Ureter (tissue), 1 donor: ENCODE measurements at places on chromosomes 11 and 22.

DNA sequence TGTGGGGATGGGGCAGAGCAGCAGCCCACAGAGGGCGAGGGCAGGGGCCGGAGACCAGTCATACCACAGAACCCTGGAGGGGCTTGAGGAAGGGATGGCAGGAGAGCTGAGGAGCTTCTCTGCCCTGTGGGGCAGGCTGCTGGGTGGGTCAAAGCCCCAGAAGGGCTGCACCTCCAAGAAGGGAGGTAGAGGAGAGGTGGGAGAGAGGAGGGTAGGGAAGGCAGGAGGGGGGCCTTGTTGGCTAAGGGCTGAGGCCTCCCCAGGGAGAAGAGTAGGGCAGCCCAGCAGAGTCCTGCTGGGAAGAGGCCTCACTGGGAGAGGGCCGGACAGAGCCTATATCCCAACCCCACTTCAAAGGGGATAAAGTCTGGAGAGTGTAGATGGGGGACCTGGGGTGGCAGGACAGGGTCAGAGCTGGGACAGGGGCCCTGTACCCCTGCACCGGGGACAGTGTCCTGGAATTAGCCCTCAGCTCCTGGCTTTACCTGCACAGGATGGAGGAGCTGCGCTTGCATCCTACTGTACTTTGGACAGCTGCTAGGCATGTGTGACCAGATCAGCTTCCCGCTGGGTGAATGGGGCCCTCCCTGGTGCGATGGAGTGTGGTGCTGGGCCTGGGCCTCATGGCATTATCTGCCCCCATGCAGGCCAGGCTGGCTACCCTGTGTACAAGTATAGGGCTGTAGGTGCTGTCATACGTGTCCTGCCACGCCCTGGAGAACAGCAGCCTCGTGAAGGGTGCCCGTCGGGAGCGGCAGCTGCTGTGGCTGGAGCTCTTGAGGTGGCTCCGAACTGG is 7.3 kb downstream of the DGCR6L start:
- DNase-seq: peak; percentile 35

- no peak for DNase-seq
Observed at GRCh38 chr11:16009021-16009420, 347.3 kb downstream of the SOX6 start.

- no peak for DNase-seq
Observed at GRCh38 chr11:33448461-33449130, 191.4 kb downstream of the HIPK3 start.

GRCh38 chr22:28249402-28249801 is 330.3 kb upstream of the PITPNB start:
- DNase-seq: no peak

- DNase-seq: no peak
Observed at GRCh38 chr22:20741634-20742581, 32.0 kb upstream of the SERPIND1 start.

- DNase-seq: no peak
Observed at GRCh38 chr11:5224538-5225479, 2.1 kb downstream of the HBB start.

- no peak for DNase-seq
Observed at GRCh38 chr11:18540207-18541009, 13.7 kb upstream of the TSG101 start.

DNA sequence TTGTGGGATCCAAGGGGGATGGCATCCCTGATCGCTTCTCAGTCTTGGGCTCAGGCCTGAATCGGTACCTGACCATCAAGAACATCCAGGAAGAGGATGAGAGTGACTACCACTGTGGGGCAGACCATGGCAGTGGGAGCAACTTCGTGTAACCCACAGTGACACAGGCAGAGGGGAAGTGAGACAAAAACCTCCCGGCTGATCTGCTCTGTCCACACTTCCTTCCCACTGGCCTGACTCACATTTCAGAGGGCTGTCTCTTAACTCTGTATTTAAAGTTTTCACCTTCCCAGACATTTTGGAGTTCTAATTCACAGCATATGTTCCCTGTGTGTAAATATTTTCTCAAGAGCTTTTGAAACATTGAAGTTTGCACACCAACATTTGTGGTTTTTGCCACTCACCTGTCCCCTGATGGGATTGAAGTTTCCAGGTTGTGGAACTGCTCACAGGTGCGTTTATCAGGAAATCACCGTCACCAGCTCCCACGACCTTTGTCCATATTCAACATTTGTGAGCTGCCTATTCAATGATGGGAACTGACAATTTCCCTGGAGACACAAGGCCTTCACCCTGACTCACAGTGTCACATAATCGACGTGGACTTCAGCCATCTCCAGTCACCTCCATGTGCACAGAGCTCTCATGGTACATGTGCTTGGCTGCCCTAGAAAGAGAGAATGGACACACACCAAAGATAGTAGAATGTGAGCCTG is 99.2 kb downstream of the VPREB1 start:
- DNase-seq: no peak

DNA sequence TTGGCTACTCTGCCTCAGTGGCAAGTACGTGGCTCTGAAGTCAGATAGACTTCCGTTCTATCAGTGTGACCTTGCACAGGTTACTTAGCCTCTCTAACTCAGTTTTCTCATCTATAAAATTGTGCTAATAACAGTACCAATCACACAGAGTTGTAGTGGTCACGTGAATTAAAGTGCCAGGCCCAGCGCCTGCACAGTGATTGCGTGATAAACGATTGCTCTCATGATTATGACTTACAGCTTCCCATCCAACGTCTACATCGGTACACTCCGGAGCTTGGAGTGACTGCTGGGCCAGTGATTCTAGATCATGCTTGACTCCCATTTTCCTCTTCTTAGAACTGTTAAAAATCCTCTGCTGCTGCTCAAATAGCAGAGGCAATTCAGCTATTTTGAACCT is 221.8 kb downstream of the CEP164 start:
- no peak for DNase-seq

- DNase-seq: peak; percentile 27
Observed at GRCh38 chr22:36222887-36223450, 16.4 kb downstream of the APOL2 start.

GRCh38 chr22:46934746-46935491 is 172.5 kb downstream of the TBC1D22A start:
- DNase-seq: no peak

DNA sequence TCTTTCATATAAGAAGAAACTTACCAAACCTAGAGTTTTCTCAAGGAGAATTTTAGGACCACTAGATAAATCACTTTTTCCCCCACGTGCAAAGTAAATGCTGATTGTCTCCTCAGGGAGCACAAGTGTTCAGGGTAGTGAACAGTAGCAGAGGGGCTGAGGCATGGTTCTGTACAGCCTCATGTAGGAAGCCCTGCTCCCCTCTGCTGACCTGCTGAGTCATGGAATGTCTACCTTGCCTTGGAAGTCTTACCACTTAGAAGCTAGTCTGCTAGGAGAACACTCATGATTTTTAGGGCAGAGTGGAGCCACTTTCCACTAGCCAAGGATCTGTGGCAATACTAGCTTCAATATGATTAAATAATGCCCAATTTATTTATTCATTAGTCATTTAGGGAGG is 2120.6 kb upstream of the RAG2 start:
- no peak for DNase-seq

- DNase-seq: peak; percentile 80
Observed at GRCh38 chr22:43293655-43294392, 49.3 kb downstream of the SCUBE1 start.

DNA sequence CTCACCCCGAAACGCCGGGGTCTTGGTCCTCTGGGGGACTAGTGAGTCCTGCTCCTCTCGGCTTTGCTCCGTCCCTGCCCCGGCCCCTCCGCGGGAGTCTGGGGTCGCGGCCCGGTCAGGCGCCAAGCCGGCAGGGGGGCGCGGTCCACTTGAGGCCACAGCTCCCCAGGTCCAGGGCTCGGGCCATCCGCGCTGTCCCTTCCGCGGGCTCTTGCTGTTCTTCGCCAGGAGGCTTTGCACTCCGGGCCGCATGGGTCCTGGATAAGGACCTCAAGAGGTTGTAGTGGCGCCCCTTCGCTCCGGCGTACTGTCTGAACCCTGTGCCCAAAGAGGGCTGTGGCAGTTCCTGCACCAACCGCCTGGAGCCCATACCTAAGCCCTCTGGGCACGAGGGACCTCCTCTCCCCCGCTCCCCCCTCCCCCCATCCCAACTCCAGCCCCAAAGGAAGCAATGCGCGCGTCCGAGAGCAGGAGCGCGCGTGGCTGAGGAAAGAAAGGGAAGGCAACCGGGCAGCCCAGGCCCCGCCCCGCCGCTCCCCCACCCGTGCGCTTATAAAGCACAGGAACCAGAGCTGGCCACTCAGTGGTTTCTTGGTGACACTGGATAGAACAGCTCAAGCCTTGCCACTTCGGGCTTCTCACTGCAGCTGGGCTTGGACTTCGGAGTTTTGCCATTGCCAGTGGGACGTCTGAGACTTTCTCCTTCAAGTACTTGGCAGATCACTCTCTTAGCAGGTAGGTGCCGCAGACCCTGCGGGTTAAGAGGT is at the start of gene ADM:
TSS of gene ADM (plus strand) at position 579 of the 767 bp plus-strand sequence. CDS start 628 bp downstream, outside the sequence.
- DNase-seq: peak; percentile 94

GRCh38 chr11:57276169-57276970 is 39.3 kb upstream of the APLNR start:
- DNase-seq: no peak

- DNase-seq: peak; percentile 95
Observed at GRCh38 chr11:68146010-68146540, 24.9 kb upstream of the CHKA start.

DNA sequence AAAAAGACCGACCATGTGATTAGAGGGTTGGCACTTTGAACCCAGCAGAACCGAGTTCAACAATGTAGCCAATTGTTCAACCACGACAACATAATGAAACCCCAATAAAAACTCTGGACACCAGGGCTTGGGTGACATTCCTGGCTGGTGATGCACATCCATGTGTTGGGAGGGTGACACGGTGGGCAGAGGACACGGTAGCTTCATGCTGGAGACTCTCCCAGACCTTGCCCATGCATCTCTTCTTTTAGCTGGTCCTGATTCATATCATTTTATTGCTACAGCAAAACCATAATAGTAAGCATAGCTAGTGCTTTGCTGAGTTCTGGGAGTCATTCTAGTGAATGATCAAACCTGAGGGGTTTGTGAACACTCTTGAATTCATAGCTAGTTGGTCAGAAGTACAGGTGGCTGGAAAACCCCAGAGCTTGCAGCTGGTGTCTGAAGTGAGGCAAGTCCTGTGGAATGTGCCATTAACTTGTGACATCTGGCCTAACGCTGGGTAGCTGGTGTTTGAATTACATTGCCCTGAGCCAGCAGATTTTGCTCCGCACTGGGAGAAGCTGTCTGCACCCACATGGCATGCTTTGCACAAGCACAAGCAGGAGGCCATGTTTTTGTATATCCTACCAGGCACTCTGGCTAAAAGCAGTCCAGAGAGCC is 14.0 kb downstream of the RPUSD4 start:
- no peak for DNase-seq

DNA sequence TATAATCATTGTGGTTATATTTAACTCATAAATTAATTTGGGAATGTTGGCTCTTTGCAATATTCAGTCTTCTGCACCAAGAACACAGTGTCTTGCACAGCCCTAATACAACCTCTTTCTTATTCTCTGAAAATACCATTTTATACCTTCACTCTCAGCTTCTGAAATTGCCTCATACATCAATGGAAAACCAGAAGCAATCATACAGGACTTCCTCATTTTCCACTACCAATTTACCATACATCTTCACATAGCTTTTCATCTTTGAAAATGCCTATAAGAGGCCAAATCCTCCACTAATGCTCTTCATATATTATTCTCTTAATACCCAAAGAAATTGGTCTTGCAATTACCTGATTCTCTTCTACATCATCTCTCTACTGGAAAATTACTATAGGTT is 4.3 kb upstream of the OR2AG1 start:
- DNase-seq: no peak

GRCh38 chr22:22591348-22592299 is 32.6 kb upstream of the PRAME start:
- DNase-seq: no peak

DNA sequence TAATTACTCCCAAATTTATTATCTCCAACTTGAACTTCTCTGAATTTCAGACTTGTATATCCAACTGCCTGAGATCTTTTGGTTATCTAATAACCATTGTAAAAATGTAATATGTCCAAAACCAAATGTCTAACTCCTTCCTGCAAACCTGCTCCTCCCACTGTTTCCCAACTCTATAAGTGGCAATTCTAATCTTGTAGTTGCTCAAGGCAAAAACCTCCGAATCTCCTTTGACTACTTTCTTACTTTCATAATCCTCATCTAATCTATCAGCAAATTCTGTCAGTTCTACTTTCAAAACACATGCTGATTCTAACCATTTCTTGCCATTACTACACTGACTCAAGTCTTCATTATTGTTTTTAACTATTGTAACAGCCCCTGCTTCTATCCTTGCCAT is 55.7 kb downstream of the FAM168A start:
- DNase-seq: no peak

GRCh38 chr11:120136356-120136755 is 1.6 kb downstream of the TRIM29 start:
- peak; percentile 41 for DNase-seq

GRCh38 chr11:46367244-46367915 is 14.1 kb upstream of the MDK start:
- DNase-seq: no peak

DNA sequence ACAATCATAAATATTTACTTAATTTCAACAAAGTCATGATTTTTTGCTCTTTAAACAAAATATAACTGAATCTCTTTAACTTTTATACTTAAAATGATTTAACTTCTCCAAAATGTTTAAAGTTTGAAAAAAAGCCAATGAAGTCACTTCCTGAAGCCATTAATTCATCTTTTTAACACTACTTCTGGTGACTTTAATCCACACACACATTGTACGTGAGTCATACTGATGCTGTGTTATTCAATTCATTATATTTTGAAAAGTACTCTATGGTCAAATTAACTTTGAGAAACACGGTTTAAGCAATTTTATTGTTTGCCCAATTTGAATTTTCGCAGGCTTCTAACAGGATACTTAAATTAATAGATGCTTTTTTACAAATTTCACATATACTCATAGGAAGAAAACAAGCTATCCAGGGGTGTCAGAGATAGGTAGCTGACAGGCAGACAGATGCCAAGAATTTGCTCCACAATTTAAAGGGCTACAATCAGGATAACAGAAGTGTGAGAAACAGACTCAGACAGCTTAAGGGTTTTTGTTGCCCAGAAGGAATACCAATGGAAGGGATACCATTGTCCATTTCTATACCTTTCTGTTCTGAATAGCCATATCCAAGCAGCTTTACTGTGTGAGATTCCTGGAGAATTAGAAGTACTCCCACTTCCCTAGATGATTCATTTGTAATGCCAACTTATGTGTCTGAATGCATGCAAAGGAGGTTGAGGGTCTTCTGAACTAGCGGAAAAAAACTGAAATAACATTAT is 118.4 kb downstream of the RBFOX2 start:
- no peak for DNase-seq

- DNase-seq: no peak
Observed at GRCh38 chr11:62217191-62217748, 8.8 kb downstream of the SCGB2A1 start.

GRCh38 chr11:110900426-110900825 is 188.2 kb upstream of the ARHGAP20 start:
- DNase-seq: no peak

DNA sequence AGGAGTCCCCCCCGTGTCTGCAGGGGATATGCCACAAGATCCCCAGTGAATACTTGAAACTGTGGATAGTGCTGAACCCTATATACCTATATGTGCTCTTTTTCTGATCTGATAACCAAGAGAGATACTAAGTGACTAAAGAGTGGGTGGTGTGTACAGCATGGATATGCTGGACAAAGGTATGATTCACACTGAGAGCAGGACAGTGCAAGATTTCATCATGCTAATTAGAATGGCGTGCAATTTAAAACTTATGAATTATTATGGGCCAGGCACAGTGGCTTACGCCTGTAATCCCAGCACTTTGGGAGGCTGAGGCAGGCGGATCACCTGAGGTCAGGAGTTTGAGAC is 90.2 kb upstream of the ALKBH3 start:
- DNase-seq: no peak

GRCh38 chr11:15346907-15347306 is 232.2 kb downstream of the INSC start:
- DNase-seq: no peak
